Fibroblast of lung (primary cell): ENCODE measurements at places on chromosomes 13 and 19.

- DNase-seq: peak; percentile 44
Measured at GRCh38 chr19:33621811-33622504, at the start of gene CHST8. CHST8 (plus strand) TSS chr19:33621953; CDS start chr19:33689262, 67,309 bp downstream.

- peak; percentile 6 for DNase-seq
Measured at GRCh38 chr13:105363261-105364190, 1171.9 kb downstream of the EFNB2 start.

DNA sequence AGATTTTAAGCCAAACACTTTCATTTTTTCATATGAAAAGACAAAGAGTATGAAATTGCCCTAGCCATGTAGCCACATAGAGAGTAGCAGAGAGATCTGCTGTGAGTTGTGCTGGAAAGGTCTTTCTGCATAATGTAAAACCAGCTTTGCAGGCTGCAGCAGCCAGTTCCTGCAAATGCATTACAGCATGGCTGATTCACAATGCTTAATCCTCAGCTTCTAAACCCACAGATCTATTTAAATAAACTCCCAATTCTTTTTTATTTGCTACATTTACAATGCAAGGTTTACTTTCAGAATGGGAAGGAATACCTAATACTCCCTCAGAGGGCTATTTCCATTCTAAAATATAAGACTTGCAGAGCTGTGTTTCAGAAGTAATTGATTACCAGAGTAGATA lies 185.6 kb upstream of the STARD13 start:
- DNase-seq: no peak

DNA sequence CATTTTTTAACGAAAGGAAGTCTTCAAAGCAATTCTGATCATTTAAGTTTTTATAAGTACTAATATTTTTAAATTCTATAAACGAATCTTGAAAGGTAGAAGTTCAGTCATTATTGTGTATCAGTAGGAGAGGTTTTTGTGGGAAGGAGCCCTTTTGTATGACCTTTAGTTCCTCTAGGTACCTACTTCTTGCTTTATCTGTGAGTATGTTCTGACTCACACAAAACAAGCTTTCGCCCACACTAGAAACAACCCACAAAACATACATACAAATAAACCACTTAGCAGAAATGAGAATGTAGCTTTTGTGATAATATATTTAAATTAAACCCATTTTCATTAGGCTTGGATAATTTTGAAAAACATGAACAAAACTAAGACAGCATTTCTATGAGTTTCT lies 27.8 kb downstream of the ERCC5 start:
- DNase-seq: peak; percentile 17

- peak; percentile 41 for DNase-seq
Measured at GRCh38 chr19:34365463-34366401, 736 bp downstream of the GPI start.

- no peak for DNase-seq
Measured at GRCh38 chr13:70585109-70585508, 476.9 kb upstream of the KLHL1 start.

DNA sequence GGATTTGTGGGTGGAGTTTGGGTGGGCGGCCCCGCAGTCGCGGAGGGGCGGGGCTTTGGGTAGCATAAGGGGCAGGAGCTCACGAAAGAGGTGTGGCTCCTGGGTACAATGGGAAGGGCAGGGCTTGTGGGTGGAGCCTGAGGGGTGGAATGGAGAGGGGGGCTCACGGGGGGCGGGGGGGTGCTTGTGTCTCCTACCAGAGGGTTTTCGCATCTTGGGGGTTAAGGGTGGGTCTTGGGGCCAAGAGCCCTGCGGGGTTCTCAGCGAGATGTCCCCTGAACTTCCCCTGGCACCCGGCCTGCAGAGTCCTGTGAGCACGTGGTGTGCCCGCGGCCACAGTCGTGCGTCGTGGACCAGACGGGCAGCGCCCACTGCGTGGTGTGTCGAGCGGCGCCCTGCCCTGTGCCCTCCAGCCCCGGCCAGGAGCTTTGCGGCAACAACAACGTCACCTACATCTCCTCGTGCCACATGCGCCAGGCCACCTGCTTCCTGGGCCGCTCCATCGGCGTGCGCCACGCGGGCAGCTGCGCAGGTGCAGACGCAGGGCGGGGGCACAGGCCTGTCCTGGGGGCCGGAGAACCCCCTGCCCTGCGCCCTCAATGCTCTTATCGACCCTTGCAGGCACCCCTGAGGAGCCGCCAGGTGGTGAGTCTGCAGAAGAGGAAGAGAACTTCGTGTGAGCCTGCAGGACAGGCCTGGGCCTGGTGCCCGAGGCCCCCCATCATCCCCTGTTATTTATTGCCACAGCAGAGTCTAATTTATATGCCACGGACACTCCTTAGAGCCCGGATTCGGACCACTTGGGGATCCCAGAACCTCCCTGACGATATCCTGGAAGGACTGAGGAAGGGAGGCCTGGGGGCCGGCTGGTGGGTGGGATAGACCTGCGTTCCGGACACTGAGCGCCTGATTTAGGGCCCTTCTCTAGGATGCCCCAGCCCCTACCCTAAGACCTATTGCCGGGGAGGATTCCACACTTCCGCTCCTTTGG lies 5.1 kb downstream of the FSTL3 start:
- DNase-seq: no peak

DNA sequence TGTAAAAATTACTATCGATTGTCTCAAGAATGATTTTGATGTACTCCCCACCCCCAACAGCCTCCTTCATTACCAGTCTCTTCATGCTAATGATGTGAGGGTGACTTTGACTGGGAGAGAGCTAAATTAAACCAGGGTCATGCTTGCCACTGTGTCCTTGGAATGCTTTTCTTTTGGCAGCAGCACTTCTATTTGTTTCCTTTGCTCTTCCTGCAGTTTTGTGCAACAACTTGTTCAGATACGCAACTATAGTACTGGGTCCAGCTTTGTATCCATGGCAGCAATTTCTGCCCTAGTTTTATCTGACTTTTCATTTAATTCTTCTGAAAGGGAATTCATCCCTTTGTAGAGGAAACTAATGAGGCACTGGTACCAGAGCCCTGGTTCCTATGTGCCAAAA lies 2792.1 kb downstream of the PCDH9 start:
- DNase-seq: no peak

DNA sequence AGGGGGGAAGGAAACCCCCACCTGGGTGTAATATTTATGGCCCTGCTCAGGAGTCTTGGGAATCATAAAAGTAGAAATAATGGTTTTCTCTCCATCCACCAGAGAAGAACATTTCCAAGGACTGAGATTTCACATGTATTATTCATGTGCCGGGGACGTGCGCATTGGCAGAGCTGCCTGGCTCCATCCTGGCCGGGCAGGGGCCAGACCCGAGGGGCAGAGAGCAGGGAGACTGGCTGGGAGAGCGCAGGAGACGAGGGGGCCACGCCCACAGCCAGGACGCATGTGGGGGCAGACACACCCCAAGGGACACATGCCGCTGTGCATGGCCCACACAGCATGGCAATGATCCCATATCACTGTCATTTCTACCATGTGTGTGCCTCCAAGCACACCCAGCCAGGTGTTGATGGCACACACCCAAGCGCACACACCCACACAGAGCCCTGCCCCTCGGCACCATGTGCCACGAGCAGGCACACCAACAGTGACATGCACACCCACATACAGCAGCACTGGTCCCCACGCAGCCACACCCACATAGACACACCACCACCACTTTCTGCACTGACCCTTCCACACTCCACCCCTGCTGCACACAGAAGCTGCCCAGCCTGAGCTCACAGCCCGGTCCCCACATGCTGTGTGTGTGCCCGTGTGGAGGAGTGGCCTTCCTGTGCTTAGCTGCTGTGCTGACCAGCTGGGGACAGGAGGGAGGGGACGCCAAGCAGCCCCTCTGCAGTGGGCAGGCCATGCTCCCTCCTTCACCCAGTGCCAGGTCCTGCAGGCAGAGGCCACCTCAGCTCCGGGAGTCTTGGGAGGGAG lies 39.3 kb downstream of the CEBPG start:
- no peak for DNase-seq

DNA sequence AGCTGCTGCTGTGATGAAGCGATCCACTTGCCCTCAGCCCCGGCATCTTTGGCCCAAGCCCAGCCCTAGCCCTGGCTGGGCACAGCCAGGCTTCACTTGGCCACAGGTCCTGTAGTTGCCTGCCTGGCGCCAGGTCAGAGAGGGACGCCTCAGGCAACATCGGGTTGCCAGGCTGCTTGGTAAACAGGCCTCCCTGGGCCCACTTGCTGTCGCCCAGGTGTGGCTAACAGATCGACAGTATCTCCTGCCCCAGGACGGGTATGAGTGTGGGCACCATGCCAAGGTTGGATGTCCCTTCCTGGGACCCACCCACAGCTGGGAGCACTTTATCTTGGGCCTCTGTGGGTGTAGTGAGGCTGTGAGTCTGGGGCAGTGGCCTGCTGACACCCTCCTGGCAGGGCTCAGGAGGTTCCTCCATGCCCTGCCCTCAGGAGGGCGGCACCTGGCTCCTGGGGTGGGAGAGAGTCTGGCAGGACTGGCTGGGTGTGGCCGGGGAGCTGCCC lies 27.8 kb downstream of the CARM1 start:
- no peak for DNase-seq

- no peak for DNase-seq
Measured at GRCh38 chr19:4385291-4386040, 14.9 kb downstream of the SH3GL1 start.

DNA sequence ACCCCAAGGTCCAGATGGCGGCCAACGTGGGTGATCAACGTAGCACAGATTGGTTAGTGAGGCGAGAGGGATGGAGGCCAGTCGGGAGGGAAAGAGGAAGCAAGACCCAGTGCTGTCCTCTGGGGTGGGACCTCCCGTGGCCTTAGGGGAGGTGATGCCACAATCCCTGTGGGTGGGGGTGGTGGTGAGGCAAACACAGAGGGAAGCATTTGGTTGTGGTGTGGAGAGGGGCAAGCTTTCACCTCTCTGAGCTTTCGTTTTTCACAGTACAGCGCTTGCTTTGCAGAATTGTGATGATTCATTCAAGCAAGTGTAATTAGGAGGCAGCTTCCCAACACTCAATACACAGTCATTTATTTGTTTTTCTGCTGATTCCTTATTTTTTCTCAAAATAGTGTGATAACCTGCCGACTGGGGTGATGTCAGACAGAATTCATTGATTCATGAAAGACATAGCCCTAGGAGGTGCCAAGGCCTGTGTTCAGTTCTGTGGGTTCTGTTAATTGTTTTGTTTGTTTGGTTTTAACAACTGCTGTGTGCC lies 2.4 kb downstream of the LENG8 start:
- no peak for DNase-seq

DNA sequence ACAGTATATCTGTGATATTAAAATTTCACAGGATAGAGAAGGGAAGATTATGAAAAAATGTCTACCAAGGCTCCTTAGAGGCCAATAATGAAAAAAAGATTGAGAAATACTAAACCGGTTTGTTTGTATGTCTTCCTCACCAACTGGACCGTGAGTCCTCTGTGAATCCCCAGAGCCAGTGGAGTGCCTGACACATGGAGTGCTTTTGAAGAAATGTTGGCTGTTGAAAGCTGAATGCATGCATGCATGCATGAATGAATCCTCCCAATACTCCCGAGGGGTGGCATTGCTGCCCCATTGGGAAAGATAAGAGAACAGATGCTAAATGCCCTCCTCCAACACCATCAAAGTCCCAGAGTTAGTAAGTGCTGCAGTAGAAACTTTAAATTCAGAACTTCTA lies 152.7 kb upstream of the SERP2 start:
- DNase-seq: no peak

GRCh38 chr13:94343243-94343585 lies 136.3 kb downstream of the DCT start:
- DNase-seq: peak; percentile 70

DNA sequence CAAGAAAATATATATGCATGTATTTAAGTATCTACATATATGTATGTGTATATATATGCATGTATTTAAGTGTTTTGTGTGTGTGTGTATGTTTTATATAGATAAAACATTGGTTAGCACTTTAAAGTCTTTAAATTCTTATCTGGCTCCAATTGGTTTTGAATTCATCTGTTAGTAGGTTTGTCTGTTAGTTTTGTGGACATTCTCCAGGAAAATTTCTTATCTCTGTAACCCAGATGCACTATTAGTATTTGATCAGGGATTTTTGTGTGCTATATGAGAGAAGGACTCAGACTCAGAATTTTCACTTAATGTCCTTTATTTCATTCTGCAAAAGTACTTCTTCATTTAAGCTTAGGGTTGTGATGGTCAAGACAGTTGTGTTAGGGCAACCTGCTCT lies 103.1 kb downstream of the ITGBL1 start:
- no peak for DNase-seq

DNA sequence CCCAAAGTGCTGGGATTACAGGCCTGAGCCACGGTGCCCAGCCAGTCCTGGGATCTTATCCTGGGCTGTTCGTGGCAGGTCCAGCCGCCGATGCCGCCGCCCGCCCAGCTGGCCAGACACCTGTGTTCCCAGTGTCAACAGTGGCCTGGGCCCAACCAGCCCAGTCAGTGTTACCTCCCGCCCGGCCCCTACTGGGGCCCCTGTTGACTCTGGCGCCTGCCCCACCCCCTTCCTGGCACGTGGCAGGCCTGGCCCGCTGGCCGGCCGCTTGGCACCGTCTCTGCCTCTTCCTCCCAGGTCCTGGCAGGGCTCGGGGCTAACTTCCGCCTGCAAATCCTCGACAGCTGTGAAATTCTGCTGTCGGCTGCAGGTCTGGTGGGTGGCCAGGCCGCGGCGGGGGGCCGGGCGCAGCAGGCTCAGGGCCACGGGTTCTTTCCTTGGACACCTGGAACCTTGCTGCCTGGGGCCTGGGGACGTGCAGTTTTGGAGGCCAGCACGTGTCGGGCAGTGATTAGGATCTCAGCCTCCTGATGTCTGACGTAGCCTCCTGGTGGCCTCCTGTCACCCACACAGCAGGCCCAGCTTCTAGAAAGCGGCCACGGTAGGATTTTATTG lies 9.1 kb downstream of the ARID3A start:
- peak; percentile 74 for DNase-seq

DNA sequence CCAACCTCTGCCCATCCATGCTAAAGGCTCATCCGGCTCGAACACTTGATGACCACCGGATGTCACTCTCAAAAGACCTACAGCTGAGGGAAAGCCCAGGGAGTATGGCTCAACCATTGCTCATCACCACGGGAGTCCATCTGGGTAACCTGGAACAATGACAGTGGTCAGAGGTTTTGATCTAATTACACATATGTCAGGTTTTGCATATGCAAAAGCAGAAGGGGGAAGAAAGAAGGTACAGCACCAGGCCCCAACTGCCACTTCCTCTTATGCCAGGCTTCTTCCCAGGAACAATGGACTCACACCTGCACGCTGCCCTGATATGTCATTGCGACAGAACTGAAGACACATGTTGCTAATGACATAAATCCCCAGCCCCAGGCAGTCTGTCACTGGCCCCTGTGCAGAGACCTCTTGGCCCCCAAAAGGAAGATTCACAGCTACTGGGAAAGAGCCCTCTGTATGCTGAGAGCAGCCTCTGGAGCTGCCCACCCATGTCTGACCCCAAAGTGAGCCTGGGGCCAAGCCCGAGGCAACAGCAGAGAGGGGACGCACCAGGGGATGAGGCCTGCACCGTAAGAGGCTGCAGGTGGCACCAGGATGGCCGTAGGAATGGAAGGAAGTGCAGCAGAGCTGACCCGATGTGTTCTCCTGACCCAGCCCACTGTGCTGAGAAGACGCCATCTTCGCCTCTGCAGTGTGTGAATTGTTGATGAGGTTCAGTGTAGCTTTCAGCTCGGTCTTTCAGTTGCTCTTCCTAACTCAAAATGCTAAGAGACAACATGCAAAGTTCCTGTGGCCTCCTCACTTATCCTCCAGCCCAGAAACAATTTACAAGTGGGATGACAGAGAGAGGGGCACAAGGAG lies 26.3 kb downstream of the EPS15L1 start:
- DNase-seq: peak; percentile 18

- peak; percentile 73 for DNase-seq
Measured at GRCh38 chr19:2887391-2887914, 13.3 kb upstream of the ZNF57 start.
